ENCODE measurements at places on chromosomes 16 and 17.

- no peaks in the 10 kb centered on the region for H3K4me1 ChIP-seq
- DNase-seq: no peak
- no peak overlapping the region for H3K4me3 ChIP-seq
- H3K27ac ChIP-seq: no peak overlapping the region
- H3K27me3 ChIP-seq: no peaks in the 10 kb centered on the region
- no peaks in the 10 kb centered on the region for H3K36me3 ChIP-seq
These were observed 9.9 kb downstream of the ITPRIPL2 start for GRCh38 chr16:19123535-19124178.

GRCh38 chr17:11238705-11239104, 2.3 kb upstream of the SHISA6 start:
- no peaks in the 10 kb centered on the region for H3K36me3 ChIP-seq
- peaks cover 24% of the 10 kb centered on the region for H3K27me3 ChIP-seq
- H3K4me3 ChIP-seq: no peak overlapping the region
- DNase-seq: peak; percentile 51
- no peak overlapping the region for H3K27ac ChIP-seq

GRCh38 chr16:17452922-17453321, 17.8 kb downstream of the XYLT1 start:
- H3K36me3 ChIP-seq: no peaks in the 10 kb centered on the region
- H3K27ac ChIP-seq: no peak overlapping the region
- DNase-seq: no peak
- no peaks in the 10 kb centered on the region for H3K4me1 ChIP-seq
- no peaks in the 10 kb centered on the region for H3K27me3 ChIP-seq
- no peak overlapping the region for H3K4me3 ChIP-seq

DNA sequence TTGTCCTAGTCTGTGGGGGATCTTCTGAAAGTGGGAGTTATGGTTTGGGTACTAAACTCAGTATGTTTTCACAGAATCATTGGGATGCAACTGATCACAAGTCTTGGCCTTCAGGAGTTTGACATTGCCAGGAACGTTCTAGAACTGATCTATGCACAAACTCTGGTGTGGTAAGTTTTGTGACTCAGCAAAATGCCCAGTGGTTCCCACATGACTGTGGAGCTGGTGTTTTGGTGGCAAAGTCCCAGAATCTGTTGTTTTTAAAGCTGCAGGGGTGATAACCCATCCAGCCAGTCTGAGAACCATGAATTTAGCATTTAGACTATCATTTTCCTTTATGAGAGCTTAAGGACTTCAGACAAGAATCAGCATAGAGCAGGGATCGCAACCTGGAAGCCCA, 40.6 kb downstream of the GDE1 start:
- no peak overlapping the region for H3K27ac ChIP-seq
- peaks cover 10% of the 10 kb centered on the region for H3K36me3 ChIP-seq
- no peaks in the 10 kb centered on the region for H3K4me1 ChIP-seq
- DNase-seq: no peak

DNA sequence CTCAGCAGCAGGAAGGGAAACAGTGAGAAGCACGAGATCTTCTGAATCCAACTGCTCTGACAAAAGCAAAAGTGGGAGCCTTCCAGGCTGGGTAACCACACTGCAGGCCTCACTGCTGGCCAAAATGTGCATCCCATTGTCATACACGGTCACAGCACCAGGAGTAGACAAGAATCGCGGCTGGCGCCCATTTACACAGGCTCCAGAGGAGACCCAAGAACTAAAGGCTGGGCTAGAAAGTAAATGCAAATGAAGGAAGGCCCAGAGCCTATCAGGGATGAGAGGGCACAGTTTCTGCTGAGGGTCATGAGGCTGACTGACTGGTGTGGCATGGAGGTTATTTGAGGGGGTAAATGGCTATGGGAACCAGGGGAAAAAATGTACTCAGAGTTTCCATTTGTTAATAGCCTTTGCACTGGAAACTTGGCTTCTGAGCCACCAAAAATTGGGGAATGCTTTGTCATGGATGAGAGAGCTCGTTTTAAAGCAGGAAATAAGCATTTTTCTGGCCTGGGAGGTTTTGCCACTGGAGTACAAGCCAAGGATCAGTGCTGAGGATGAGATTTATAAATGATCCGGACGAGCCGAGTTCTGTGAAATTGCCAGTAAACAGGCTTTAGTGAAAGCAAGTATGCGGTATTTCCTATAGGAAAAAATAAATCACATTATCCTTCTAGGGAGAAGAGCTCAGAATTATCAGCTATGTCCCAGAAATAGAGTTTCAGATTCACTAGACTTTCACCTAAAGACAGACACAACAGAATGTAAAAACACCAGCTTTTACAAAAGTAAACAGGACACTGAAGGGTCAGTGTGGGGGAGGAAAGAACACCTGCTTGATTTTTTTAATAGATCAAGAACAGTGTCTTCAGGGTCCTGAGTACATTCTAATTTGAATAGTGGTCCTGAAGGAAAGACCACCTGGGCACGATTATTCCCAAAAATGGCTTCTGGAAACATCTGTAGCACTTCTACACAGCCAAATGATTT, 66.9 kb upstream of the GSG1L start:
- no peaks in the 10 kb centered on the region for H3K4me1 ChIP-seq
- H3K4me3 ChIP-seq: no peak overlapping the region
- H3K27me3 ChIP-seq: no peaks in the 10 kb centered on the region
- H3K27ac ChIP-seq: no peak overlapping the region
- no peak for DNase-seq
